ENCODE measurements at places on chromosomes 3 and 15.

DNA sequence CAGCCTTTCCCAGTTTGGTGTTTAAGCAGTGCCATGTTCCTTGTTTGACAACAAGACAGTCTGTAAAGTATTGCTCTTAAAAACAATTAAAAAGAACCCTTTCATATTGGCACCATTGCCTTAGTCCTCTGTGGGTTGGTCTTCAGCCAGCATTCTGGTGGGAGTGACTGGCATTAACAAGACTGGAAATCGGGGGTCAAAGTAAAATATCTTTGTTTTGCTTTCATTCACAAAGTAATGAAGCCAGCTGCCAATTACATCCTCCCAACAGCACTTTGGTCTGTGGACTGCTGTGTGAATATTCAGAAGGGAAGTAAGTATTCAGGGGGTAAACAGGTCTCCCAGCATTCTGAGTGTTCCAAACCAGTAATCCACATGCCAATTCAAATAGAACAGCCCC is 8.3 kb upstream of the VILL start:
- no peak for DNase-seq

GRCh38 chr3:47838503-47838902 is 35.6 kb downstream of the DHX30 start:
- DNase-seq: no peak

DNA sequence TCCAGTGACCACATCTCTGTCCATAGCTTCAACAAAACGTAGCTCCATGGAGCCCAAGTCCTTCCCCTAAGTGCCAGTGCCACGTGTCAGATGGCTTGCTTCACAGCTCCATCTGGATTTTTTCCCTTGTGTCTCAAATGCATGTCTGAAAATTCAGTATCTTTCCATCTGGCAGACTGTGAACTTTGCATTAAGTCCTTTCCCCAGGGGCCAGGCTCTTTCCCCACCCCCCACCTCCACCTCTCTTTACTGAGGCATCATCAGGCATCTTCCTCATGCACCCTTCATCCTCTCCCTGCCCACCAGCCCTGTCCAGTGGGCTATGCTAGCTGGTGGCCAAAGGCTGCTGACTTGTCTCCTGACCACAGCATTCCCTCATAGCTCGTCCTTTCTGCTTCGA is 53.7 kb downstream of the PDIA5 start:
- DNase-seq: no peak

GRCh38 chr3:140446734-140447133 is 231.1 kb upstream of the TRIM42 start:
- no peak for DNase-seq

Measured in Right ventricle myocardium superior (tissue), 1 donor.